Gastroesophageal sphincter (tissue), 4 donors: ENCODE measurements at places on chromosomes 5 and 9. TPM values are rescaled to one million over a fixed set of nuclear protein-coding genes. Genes with fewer than 3 reads are reported as not detected.

DNA sequence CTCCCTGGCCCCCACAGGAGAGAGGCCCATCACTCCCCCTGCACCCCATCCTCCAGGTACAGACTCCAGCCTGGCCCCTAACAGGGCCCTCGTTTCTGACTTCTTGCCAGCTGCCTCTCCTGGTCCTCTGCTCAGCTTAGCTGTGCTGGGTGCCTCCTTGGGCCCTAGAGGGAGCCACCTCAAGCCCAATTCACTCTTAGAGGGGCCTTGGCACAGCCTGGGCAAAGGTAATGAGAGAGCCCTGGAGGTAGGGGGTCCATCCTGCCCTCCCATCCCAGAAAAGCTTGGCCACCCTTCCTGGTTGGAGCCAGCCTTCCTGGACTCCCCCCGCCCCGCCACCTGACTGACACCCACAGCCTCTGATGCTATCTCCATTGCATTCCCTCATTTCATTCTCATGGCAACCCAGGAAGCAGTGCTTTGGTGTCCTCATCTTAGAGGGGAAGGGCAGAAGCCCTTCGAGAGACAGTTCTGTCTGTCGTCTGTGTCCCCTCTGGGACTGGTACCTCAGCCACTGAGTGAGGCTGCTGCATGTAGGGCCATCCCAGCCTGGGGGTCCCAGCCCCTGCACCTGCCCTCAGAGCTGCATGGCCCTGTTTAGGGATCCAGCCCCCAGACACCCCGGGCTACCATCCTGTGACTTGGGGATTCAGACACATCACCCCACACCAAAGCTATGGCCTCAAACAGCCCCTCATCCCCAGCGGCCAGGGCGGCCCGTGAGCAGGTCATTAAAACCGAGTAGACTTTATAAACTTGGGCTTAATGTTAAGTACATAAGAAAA, 95.5 kb downstream of the BARX1 start:
- H3K36me3 ChIP-seq = no peaks in the 10 kb centered on the region
- H3K4me1 ChIP-seq = peaks cover 26% of the 10 kb centered on the region
- ATAC-seq = no peak
- H3K27ac ChIP-seq = no peak overlapping the region

GRCh38 chr5:75951716-75952115, 131.5 kb upstream of the SV2C start:
- no peaks in the 10 kb centered on the region for H3K4me1 ChIP-seq
- H3K27ac ChIP-seq = no peak overlapping the region
- ATAC-seq = no peak
- no peaks in the 10 kb centered on the region for H3K27me3 ChIP-seq

- no peaks in the 10 kb centered on the region for H3K36me3 ChIP-seq
- H3K4me3 ChIP-seq = no peak overlapping the region
- no peak overlapping the region for H3K27ac ChIP-seq
- H3K4me1 ChIP-seq = no peaks in the 10 kb centered on the region
- H3K27me3 ChIP-seq = no peaks in the 10 kb centered on the region
- ATAC-seq = no peak
Measured at GRCh38 chr5:96871686-96872085, 4.6 kb upstream of the ERAP2 start.

The HAVCR2 gene
- 13.8 TPM for total RNA-seq

GRCh38 chr9:133130685-133131244, 9.7 kb upstream of the RALGDS start:
- H3K4me3 ChIP-seq = no peak overlapping the region
- H3K27ac ChIP-seq = no peak overlapping the region
- ATAC-seq = no peak

GRCh38 chr9:72037571-72037970, 22.8 kb downstream of the C9orf57 start:
- H3K4me3 ChIP-seq = no peak overlapping the region
- H3K36me3 ChIP-seq = no peaks in the 10 kb centered on the region
- no peak overlapping the region for H3K27ac ChIP-seq
- ATAC-seq = no peak
- no peaks in the 10 kb centered on the region for H3K27me3 ChIP-seq

DNA sequence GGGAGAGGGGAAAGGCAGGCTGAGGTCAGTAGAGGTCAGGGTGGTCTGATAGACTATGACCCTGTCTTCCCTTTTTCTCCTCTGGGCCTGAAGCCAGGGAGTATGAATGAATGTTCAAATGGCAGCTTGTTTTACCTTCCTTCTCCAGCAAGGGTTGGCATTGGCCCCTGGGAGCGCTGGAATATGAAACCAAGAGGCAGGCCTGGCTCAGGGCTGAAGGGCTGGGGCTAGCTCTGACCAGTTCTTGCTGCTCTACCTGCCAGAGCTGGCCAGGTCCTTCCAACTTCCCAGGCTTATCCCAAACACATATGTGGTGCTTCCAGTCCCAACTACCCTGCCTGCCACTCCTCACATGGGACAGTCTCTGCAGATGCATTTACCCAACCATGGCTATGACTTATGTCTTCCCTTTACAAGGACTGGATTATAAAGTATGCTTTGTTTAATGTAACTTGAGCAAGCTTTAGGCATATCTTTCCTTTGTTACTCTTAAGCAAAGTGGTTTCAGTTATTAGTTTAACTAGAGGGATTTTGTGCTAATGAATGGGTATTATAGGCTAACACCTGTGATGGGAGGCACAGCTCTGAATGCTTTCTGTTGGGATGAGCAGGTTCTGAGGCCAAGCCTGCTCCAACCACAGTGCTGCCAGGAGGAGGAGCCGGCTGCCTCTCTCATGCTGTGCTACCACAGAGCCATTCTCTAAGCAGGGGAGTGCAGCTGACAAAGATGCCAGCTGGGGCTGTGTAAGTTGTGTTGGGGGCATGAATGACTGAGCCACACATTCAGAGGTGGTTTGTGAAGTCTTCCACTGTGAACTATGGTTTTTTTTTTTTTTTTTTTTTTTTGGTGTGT, 6.1 kb downstream of the CCNI2 start:
- ATAC-seq = no peak
- no peaks in the 10 kb centered on the region for H3K36me3 ChIP-seq
- no peak overlapping the region for H3K4me3 ChIP-seq
- no peak overlapping the region for H3K27ac ChIP-seq
- H3K4me1 ChIP-seq = no peaks in the 10 kb centered on the region
- H3K27me3 ChIP-seq = peaks cover 3% of the 10 kb centered on the region

GRCh38 chr5:142475102-142475513, 150.3 kb upstream of the SPRY4 start:
- no peak for ATAC-seq
- H3K36me3 ChIP-seq = no peaks in the 10 kb centered on the region
- no peak overlapping the region for H3K27ac ChIP-seq
- no peaks in the 10 kb centered on the region for H3K4me1 ChIP-seq
- H3K4me3 ChIP-seq = no peak overlapping the region
- H3K27me3 ChIP-seq = no peaks in the 10 kb centered on the region

DNA sequence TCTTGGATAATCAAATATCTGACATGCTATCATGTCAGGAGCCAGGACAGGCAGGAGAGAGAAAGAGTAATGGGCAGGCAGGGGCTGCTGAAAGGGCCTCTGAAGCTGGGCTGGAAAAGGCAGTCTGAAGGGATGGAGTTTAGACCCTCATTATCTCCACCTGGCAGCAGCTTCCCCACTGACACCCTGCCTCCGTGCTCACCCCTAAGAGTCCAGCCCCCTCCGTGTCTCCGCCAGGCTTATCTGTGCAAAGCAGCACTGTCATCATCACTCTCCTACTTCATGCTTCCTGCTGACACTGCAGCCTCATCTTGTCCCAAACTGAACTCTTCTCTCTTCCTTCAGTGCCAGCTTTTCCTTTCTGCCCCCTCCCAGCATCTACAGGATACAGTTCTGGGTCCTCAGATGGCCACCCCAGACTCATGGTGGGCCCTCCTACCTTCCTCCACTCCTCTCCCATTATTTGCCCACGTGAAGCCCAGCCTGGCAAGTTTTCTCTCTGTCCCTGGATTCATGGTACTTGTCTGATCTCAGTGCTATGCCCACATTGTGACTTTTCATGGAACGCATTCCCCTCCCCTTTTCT, 70.9 kb upstream of the KLF9 start:
- H3K4me3 ChIP-seq = no peak overlapping the region
- no peaks in the 10 kb centered on the region for H3K36me3 ChIP-seq
- H3K27me3 ChIP-seq = no peaks in the 10 kb centered on the region

GRCh38 chr9:126377536-126377935, 50.9 kb downstream of the MVB12B start:
- H3K27me3 ChIP-seq = no peaks in the 10 kb centered on the region
- H3K4me3 ChIP-seq = no peak overlapping the region
- peaks cover 4% of the 10 kb centered on the region for H3K4me1 ChIP-seq
- H3K36me3 ChIP-seq = no peaks in the 10 kb centered on the region

The CD72 gene
- 1.0 TPM for total RNA-seq

The PCDHGC5 gene
- total RNA-seq = 5.1 TPM
